Cardiac septum (tissue), 1 donor: ENCODE measurements at places on chromosomes 7 and 10. TPM values are rescaled to one million over a fixed set of nuclear protein-coding genes. Genes with fewer than 3 reads are reported as not detected.

TIMM23B gene
- 19.3 TPM for total RNA-seq

ZPBP gene
- total RNA-seq: not detected

DNA sequence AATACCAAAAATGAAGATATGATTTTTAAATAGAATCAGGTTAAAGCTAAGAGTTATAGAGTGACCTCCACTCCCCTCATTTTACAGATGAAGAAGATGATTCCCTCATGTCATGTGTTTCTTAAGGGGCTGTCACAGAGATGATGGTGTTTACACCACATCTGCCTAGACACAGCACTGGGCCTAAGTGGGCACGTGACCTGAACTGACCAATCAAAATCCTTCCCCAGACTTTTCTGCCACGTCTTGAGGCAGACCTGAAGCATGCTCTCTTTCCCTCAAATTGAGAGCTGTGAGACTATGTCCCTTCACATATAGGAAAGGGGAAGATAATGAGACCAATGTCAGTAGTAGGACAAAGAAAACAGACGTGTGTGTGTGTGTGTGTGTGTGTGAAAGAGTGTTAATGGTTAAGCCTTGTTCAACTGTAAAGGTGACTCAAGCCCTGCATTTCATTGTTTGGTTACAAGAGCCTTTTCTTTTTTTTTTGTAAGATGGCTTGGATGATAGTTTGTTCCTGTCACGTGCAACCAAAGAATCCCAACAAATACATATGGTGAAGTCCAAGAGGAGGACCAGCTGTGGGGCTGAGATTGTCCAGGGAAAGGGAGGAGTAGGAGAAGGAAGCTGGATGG, 172.8 kb upstream of the AOAH start:
- DNase-seq: no peak

- no peak for DNase-seq
These were observed 67.2 kb downstream of the FAM107B start for GRCh38 chr10:14707481-14707880.

DNA sequence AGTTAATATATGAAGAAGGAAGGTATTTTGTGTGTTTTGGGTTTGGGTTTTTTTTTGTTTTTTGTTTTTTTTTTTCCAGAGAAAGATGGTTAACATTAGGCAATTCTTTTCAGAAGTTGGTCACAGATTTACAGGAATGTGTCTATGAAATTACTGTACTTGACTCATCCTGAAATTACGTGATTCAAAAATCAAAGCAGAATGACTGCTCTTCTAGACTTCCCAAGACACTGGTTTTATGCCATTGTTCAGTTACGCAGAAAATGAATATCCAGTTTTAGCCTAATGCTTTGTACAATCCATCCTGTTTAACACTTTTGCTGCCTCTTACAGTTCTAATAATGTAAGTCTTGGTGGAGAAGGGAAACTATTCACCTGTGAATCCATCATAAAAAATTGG, 39.7 kb upstream of the CELF2 start:
- DNase-seq: no peak

DNA sequence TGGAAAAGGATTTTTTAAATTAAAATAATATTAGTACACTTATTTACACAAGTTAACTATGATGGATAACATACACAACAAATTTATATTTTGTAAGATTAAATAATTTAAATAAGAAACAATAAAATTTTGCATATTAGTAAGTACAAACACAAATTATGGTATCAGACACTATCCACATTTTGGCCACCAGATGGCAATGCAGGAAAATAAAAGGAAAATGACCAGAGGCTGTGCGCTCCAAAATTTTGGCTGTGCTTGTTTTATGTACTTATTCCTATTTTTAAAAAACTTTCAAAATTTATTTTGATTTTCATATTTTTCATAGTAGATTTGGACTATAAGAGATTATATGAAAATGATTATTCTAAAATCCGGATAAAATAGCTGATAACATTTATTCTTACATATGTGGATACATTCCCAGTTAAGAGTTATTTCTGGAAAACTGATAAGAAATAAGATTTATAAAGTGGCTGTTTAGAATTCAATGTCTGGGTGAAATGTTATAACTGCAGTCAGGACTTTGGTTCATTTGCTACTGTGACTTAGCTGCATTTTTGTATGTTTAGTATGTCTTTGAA, 274.7 kb upstream of the HGF start:
- no peak for DNase-seq

GRCh38 chr7:48298779-48299178, 127.5 kb downstream of the ABCA13 start:
- no peak for DNase-seq

GRCh38 chr7:73968487-73968886, 59.5 kb upstream of the ELN start:
- no peak for DNase-seq

DNA sequence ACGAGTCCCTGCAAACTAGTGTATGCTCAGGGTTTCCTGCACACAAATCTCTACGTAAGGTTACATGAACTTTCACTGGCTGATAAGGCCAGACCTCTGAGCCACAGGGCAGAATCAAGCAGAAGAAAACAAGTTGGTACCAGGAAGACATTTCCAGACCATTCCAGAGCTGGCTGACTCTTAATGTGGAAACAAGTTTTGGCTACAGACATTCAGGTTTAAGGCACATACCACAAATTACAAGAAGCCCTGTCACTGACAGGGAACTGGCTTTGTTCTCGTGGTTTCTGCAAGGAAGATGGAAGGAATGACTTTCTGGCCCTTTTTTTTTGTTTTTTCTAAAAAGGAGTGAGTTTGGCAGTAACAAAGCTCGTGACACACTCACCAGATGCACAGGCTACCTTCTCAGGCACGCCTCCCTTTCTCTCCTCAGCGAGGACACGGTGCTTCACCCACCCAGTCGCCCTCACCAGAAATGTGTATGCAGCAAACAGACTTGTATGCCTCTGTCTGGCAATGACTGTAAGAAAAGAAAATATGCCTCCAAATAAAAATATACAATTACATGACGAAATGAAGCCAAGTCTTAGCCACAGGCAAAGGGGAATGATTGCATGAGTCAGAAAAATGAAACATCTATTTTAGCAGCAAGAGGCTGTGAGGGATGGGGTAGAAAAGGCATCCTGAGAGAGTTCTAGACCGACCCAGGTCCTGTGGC, 22.6 kb downstream of the PLAC9 start:
- DNase-seq: no peak

DNA sequence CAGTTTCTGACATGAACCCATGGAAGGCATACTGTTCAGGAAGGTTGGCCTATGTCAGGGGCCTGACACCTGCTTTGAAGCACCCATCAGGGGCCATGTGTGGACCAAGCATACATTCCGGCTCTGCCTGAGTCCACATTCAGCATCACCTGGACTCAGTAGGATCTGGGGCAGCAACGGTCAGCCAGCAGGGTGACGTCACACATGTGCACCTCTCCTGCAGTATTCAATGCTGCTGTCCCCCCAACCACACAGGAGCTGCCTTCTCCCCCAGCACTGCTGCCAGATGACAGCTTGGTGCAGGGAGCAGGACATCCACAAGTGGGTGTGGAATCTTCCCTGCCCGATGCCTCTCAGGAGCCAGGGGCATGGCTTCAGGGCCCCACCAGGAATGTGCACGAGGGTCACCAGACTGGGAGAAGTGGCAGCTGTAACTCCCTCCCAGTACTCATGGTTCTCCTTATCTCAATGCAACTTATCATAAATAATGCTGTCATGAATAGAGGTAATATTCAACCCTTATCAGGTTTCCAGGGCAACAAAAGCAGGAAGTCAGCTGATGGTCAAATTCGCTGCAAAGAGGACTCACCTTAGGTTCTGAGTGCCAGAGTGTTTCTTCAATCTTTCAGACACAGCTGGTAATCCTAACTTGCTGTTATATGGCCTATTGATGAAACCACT, 292.9 kb downstream of the PAXIP1 start:
- DNase-seq: no peak

GRCh38 chr7:90933984-90934383, 330.2 kb upstream of the FZD1 start:
- DNase-seq: no peak

- no peak for DNase-seq
These were observed 82.3 kb upstream of the FZD1 start for GRCh38 chr7:91181949-91182348.
